ENCODE measurements at places on chromosomes 5 and 9. TPM values are rescaled to one million over a fixed set of nuclear protein-coding genes. Genes with fewer than 3 reads are reported as not detected.

Gene PCA3
- 0.96 TPM for polyA plus RNA-seq

Gene BARHL1
- not detected for polyA plus RNA-seq

Gene ARHGEF37
- 5.3 TPM for polyA plus RNA-seq

Gene CCDC127
- 13.8 TPM for polyA plus RNA-seq

Gene CCDC192
- 1.5 TPM for polyA plus RNA-seq

Gene SMIM3
- polyA plus RNA-seq, result 21.6 TPM

Gene GKAP1
- polyA plus RNA-seq, result 24.7 TPM

Gene TAF1L
- polyA plus RNA-seq, result 0.10 TPM

Gene PDCD1LG2
- polyA plus RNA-seq, result 0.13 TPM

DNA sequence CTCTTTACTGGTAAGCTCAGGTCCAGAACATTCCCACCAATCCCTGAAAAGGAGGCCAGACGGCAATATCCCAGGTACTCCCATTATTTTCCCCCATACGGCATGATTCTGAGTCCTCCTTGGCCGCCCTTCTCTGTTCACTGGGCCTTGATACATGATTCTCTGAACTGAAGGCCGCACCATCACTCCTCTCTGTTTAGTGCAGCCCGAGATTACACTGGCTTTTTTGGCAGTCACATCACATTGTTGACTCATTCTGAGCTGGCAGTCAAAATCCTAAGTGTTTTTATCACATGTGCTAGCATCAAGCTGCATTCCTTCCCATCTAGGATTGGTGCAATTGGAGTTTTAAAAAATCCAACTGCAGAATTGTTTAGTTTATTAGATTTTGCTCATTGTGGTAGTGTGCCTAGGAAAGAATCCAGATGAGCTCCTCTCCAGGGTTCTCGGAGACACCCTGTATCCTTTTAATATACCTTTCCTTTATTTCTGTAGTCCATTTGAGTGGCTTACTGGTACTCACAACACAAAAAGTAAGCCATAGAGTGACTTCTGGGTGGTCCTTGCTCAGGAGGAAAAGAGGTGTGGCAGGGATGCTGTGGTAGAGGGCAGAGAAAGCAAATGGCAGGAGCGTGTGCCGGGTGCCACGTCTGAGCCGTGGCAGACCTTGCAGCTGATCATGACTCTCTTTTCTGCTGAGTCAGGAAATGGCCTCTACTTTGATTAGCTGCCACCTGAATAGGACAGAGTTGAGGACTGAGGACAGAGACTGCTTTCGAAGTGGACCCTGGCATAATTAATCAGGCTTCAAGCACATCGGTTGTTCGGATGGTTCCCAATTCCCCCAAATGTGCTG, 121.1 kb upstream of the IL12B start:
- no peak for DNase-seq

DNA sequence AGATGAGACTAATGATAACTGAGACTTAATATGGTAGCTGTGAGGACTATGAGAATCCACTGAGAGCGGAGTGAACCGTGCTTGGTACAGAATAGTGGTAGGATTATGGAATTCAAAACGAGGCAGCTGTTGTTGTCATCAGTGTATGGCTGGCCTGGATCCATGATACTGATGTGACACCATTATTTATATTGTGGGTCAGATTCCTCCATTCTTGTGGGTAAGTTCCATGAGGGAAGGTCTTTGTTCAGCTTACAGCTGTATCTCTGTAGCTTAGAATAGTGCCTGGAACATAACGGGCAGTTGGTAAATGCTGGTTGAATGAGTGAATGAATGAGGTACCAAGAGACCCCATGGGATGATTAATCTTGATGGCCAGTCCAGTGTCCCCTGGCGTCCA, 61.8 kb downstream of the ACER2 start:
- no peak for DNase-seq

DNA sequence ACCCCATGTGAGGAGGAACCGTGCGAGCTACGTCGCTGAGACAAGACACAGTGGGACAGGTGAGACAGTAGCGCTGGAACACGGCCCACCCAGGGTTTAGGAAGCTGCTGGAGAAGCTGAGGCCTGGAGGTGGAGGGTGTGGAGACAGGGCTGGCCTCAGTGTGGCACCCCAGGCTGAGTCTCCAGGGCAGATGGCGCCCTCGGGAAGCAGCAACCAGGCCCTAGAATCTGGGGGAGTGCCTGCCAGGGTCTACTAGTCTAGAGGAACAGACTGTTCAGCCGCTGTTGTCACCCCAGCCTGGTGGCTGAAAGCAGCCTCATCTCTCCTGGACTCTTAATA, 4.6 kb upstream of the TERT start:
- DNase-seq, result no peak

GRCh38 chr5:141814064-141814964, 63.9 kb downstream of the PCDH1 start:
- DNase-seq, result peak; percentile 45

GRCh38 chr9:126375386-126375785, 48.8 kb downstream of the MVB12B start:
- no peak for DNase-seq

DNA sequence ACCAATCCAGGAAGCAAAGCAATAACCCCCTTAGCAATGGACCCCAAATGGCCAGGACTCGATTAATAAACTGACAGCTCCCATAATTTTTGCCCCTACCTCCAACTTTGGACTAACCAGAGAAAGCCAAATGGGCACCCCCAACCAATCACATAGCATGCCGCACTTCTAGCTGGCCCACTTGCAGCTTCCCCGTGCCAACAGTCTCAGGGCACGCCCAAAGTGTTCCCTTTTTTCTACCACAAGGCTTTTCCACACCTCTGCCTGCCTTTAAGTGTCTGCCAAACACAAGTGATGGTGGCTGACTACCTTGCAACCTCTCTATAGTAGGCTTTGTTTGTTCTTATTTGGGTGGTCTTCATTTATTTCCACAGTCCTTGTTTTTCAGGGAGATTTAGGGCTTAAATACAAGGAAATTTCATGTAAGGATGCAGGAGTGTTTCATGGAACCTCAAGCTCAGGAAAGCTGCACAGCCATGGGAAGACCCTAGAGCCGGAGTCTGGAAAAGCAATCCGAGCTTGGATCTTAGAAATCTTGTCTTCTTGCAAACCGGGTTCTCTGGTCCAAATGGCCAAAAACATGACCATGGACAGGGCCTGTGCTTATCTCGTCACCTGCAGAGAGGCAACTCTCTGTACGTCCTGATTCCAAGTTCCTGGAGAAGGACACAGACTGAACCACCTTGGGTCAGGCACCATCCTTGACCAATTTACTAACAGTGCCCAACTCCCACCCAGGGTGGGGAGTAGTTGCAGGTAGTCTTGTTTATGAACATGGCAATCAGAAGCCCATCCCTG, 89.2 kb downstream of the THBS4 start:
- no peak for DNase-seq

DNA sequence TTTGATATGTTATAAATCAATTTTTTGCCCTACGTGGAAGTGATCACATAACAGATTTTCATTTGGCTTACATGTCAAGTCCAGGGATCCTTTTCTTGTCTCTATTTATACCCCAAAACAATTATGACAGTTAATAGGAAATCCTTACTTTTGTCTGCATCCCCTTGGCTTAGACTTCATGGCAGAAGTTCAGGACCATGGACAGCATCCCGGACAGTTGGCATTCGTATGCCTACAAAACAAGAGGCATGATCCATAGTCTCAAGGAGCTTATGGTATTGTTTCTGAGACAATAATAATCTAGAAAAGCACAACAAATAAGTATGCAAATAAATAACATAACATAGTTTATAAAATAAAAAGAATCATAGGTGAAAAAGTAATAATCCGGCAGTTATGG, 214.3 kb upstream of the GRIA1 start:
- peak; percentile 48 for DNase-seq

GRCh38 chr9:4113711-4114110, 186.2 kb downstream of the GLIS3 start:
- DNase-seq, result no peak

DNA sequence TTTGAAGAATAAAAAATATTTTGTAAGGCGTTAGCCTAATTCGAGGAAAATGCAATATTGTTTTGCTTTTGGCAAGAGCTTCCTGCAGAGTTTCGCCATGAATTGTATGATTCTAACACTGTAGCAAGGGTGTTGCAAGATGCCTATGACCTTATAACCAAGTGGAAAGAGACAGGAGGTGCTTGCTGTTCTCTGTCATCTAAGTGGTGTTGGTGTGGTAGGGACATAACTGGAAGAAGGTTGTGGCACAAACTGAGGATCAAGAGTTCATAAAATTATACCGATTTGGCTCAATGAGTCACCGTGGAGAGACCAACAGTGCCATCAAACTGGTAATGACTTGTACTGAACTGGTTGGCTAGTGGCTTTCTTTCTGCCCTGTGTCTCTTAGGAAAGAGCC, 6.3 kb downstream of the STC2 start:
- DNase-seq, result no peak

GRCh38 chr5:15009420-15009819, 137.8 kb upstream of the ANKH start:
- peak; percentile 34 for DNase-seq

DNA sequence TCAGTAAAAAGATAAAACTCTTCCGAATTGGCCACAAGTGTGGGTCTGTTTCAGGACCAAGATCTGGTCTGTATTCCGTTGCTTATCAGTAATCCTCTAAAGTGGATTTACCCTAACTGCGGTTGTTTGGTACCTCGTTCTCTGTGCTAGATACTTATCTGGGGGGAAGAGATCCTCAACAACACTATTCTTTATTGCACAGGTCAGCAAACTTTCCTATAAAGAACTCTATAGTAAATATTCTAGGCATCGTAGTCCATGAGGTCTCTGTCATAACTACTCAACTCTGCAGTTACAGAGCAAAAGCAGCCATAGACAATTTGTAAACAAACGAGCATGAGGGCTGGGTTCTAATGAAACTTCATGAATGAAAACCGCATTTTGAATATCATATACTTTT, 335.8 kb upstream of the KIF2A start:
- DNase-seq, result no peak

DNA sequence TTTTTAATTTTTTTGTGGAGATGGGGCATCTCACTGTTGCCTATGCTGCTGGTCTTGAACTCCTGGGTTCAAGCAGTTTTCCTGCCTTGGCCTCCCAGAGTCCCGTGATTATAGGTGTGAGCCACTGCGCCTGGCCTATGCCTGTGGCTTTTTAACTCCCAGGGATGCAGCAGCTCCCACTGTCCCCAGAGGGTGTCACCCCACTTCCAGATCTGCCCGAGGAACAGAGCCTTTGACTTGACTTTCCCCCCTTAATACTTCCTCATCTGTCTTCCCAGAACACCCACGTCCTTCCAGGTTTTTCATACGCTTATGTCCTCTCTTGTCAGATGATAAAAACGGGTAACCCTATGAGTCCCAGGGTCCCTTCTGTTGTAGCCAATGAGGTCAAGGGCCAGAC, 7.6 kb upstream of the PRRC2B start:
- DNase-seq, result no peak

DNA sequence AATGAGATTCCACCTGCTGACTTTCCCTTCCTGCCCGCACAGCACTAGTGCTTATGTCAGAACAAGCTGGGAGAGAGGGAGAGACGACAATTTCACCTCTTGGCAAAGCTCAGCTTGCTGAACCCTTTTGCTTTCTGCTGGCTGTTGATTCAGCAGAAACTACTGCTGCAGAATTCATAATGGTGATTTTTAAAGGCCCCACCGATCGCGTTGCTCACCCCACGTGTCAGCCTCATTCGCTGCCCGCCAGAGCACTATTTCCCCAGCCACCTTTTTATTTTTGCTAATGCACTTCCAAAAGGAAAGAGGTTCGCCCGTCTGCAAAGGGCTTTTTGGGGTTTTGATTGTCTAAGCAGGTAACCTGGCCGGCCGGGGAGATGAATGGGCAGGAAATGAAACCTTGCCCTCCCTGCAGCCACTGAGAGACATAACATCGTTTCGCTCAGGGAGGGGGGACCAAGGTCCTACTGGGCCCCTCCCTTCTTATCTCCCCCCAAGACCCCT, 1.3 kb downstream of the PPP2R2B start:
- DNase-seq, result no peak

GRCh38 chr9:69090140-69090750, 54.7 kb downstream of the FXN start:
- no peak for DNase-seq

DNA sequence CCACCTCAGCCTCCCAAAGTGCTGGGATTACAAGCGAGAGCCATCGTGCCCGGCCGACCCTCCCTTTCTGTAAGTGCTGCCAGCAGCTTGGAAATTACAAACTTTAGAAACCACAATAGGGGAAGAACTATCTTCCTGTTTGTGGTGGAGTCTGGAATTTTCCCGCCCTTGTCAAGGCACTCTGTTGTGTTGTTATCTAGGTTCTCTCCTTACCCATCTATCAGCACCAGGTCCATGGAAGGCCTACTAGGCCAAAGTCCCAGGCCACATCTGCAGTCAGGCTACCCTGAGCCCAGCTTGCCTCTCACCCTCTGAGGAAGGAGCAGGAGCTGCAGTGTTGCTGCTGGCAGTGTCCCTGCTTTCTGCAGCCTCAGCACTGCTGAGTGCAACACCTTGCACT, 214.9 kb downstream of the MCTP1 start:
- no peak for DNase-seq

- no peak for DNase-seq
These were observed 184.8 kb upstream of the CD180 start for GRCh38 chr5:67381236-67381880.

- no peak for DNase-seq
These were observed 13.0 kb upstream of the SETX start for GRCh38 chr9:132367613-132368313.

DNA sequence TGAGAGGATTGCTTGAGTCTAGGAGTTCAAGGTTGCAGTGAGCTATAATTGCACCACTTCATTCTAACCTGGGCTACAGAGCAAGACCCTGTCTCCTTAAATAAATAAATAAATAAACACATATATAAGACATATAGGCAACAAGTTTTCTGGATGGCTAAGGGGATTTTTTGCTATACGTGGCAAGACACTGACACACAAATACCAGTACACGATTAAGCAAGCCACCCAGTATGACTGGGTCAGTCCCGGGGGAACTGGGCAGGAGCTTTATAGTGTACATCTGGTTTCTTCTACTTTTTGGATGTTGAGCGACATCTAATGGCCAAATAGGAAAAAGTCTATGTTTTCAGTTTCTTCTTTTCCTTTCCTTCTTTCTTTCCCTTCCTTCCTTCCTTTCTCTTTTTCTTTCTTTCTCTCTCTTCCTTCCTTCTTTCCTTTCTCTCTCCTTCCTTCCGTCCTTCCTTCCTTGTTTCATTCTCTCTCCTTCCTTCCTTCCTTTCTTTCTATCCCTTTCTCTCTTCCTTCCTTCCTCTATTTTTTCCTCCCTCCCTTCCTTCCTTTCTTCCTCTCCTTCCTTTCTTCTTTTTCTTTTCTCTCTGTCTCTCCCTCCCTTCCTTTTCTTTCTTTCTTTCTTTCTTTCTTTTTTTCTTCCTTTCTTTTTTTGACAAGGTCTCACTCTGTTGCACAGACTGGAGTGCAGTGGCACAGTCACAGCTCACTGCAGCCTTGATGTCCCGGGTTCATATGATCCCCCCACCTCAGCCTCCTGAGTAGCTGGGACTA, 47.0 kb upstream of the PLIN2 start:
- DNase-seq, result peak; percentile 62

Data from left kidney (tissue), 8 donors.